Activated CD8-positive, alpha-beta memory T cell treated with anti-CD3 and anti-CD28 coated beads, Interleukin-2, amount 50 U/mL, for 4 hours (primary cell): ENCODE measurements at places on chromosomes 6 and 20.
A peak's percentile ranks its signal among the peaks of the same experiment; 100 is the strongest.

DNA sequence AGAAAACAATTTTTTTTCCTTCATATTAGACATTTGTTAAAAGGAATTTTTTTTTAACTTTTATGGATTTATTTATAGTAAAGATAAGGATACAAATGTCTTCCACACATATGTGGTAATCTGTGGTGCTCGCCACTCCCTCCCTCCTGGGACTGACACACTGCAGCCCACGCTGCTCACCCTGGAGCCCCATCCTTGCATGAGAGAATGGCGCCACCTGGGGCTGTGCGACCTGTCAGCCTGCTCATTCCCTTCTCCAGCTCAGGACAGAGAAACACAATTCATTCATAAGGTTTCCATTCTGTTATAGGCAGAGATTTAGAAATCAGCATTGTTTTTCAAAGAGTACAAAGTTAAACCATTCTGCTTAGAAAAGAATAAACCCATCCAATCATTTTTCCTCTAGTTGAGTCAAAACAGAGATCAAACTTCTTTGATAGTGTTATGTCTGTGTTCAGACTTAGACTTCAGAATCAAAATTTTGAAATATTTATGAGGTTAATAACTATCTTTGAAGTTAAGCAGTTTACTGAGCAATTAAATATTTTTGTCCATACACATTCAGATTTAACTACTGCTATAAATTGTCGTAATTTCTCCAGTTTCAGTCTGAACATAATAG lies 42.8 kb upstream of the DYNLRB1 start:
- peak; percentile 29 for DNase-seq

- no peak for DNase-seq
These were observed 79.9 kb downstream of the FNDC1 start for GRCh38 chr6:159249128-159249527.

GRCh38 chr6:156131221-156131903 lies 645.8 kb upstream of the ARID1B start:
- DNase-seq, result no peak

DNA sequence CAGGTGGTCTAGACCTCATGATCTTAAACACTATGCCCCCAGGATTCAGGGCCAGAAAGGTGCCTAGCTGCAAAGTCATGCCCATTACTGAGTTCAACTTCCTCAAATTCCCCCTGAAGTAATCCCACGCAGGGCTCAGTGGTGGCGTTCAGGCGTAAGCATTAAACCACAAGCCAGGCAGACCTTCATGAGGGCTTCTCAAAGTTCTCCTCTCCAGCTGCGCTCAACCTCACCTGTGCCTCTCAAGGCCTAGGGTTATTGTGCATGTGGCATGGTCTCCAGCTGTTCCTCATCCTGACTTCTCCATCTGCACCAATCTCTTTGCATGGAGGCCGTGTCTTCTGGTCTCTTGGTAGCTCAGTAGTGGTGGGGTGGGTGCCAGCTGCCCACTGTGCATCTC lies 113.6 kb downstream of the TSHZ2 start:
- DNase-seq, result no peak
